ENCODE measurements at places on chromosomes 11 and 22.
A peak's percentile ranks its signal among the peaks of the same experiment; 100 is the strongest.

- no peak for DNase-seq
These were observed 986.5 kb downstream of the TBC1D22A start for GRCh38 chr22:47748957-47749356.

DNA sequence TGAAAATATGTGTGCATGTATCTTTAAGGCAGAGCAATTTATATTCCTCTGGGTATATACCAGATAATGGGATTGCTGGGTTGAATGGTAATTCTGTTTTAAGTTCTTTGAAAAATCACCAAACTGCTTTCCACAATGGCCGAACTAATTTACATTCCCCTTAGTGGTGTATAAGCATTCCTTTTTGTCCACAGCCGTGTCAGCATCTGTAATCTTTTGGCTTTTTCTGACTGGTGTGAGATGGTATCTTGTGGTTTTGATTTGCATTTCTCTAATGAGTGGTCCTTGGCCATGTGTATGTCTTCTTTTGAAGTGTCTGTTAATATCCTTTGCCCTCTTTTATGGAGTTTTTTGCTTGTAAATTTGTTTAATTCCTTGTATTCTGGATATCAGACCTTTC is 24.3 kb downstream of the CCDC15 start:
- no peak for DNase-seq

DNA sequence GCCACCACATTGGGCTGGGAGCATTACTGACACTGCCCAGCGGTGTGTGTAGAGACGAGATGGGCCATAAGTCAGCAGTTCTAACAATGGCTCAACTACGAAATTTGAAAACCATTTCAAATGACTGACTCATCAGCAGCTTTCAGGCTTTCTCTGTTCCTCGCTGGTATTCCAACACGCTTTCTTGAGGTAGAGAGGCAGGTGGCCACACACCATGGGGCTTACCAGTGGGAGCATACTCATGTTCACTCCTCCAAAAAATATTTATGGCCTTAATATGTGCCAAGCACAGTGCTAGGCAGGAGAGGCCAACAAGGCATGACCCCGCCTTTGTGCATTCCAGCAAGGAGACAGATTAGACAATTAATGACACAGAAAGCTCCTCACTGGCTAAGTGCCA is 20.3 kb downstream of the ARFGAP2 start:
- no peak for DNase-seq

GRCh38 chr22:19962246-19962908 is 20.8 kb upstream of the TXNRD2 start:
- peak; percentile 73 for DNase-seq

- no peak for DNase-seq
These were observed 56.8 kb upstream of the ALX4 start for GRCh38 chr11:44366741-44367140.

DNA sequence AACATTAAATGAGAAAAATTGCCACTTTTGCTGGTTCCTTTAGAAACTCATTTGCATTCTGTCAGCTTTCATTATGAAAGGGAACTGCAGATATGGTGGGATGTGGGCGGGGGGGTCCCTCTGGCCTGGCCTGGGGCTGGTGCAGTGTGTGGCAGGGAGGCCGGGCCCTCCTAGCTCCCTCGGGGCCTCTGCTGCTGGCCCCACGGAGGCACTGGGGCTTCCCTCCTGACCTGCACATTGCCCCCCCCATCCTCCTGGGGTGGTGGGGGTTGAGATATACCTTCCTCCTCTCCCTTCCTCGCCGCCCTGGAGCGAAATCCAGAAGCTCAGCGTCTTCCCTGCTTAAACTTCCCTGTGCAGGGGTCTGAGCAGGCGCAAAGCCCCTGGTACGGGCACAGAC is 1005.9 kb downstream of the BRD1 start:
- DNase-seq = no peak

- no peak for DNase-seq
These were observed 21.6 kb downstream of the APOL1 start for GRCh38 chr22:36274531-36274930.

- peak; percentile 42 for DNase-seq
These were observed 23.8 kb downstream of the MYBPC3 start for GRCh38 chr11:47328449-47329390.

DNA sequence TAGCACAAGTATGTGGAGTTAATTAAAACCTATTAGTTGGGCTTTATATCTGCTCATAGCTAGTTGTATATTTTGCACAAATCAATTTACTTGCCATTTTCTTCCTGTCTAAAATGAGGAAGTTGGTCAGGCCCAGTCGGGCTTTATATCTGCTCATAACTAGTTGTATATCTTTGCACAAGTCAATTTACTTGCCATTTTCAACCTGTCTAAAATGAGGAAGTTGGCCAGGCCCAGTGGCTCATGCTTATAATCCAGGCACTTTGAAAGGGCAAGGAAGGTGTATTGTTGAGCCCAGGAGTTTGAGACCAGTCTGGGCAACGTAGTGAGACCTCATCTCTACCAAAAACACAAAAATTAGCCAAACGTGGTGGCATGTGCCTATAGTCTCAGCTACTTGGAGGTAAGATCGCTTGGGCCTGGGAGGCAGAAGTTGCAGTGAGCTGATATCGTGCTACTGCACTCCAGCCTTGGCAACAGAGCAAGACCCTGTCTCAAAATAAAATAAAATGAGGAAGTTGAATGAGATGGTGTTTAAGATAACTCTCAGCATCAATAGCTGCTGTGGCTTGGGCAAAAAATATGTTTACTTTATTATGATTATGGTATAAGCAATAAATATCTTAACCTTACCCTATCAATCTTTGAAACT is 1558.6 kb upstream of the RAG2 start:
- DNase-seq = no peak
